ENCODE measurements at places on chromosomes 6 and 20. TPM values are rescaled to one million over a fixed set of nuclear protein-coding genes. Genes with fewer than 3 reads are reported as not detected.

Gene LYRM4
- 25.7 TPM for total RNA-seq

Gene CDYL
- total RNA-seq: 25.6 TPM

Gene COX4I2
- total RNA-seq: not detected

Gene TRIM10
- total RNA-seq: not detected

Gene ZBTB46
- total RNA-seq: 0.66 TPM

Gene MUC21
- not detected for total RNA-seq

Gene CALHM6
- total RNA-seq: 0.39 TPM

Gene ACSS1
- 13.1 TPM for total RNA-seq

Gene NOTCH4
- total RNA-seq: 0.36 TPM

Gene PEDS1
- 53.5 TPM for total RNA-seq

Gene PCED1A
- 30.2 TPM for total RNA-seq

Gene ADAM33
- 0.03 TPM for total RNA-seq

Gene HLA-DOB
- total RNA-seq: 0.19 TPM

Gene PPP1R16B
- 0.12 TPM for total RNA-seq

Gene PGC
- total RNA-seq: not detected

Gene ULBP2
- 4.0 TPM for total RNA-seq

Gene SYNDIG1
- 2.3 TPM for total RNA-seq

Gene RFX6
- total RNA-seq: not detected

Measured in A549 treated with CORT108297 at 1 μM for 4 hours (cell line).